ENCODE measurements at places on chromosomes 7 and 10. TPM values are rescaled to one million over a fixed set of nuclear protein-coding genes. Genes with fewer than 3 reads are reported as not detected.

GRID2IP gene
- 1.5 TPM for total RNA-seq

TACC2 gene
- 35.9 TPM for total RNA-seq

CHCHD1 gene
- total RNA-seq: 41.1 TPM

CYP2C19 gene
- total RNA-seq: 0.35 TPM

SPDYE9 gene
- not detected for total RNA-seq

ZNF365 gene
- total RNA-seq: 0.35 TPM

DNA sequence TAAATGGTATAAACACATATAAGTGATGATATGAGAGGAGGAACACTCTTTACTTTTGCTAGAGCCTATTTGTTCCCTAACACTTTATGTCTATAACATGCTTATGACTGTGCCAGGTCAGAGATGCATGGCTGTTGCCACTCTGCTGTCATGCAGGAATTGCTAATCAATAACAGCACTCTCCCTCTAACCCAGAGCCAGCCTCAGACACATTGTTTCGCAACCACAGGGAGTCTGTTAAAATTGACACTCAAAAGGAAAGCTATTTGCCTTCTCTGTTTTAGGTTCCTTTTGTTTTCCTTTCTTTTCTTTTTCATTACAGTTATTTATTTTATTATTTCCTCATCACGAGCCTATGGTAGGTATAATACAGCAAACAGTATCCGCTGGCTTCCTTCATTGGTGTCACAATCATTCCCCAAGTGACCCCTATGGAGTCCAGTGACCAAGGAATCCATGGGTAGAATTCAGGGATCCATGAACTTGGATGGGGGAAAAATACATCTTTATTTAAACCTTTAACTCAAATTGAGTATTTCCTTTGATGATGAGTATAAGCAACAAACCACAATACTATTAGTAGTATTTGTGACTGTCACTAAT, 6.8 kb downstream of the PON2 start:
- no peak overlapping the region for H3K27ac ChIP-seq
- no peaks in the 10 kb centered on the region for H3K36me3 ChIP-seq
- H3K4me1 ChIP-seq: peaks cover 40% of the 10 kb centered on the region
- no peak overlapping the region for H3K4me3 ChIP-seq

DNA sequence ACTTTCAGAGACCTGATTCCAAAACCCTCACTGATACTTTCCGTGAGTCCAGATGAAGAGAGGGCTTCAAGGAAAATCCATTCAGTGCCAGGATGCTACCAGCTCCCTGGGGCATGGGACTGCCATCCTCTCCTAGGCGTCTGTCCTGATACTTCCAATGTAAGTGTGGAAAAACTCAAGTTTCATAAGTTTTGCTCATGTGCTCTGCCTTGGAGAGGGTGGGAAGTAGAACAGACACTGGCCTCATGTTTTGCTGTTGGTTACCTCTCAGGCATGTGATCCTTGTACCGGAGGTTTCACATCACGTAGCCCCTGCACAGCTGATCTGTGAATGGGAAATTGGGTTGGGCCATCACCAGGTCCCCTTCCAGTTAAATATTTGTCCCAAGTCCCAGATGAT, 517.1 kb downstream of the RPS24 start:
- no peaks in the 10 kb centered on the region for H3K27me3 ChIP-seq
- DNase-seq: no peak
- no peaks in the 10 kb centered on the region for H3K36me3 ChIP-seq
- H3K27ac ChIP-seq: no peak overlapping the region
- H3K4me1 ChIP-seq: peaks cover 28% of the 10 kb centered on the region
- H3K4me3 ChIP-seq: 0 out of 2 replicates have a peak overlapping the region, but pooled peaks have one; percentile 15

DNA sequence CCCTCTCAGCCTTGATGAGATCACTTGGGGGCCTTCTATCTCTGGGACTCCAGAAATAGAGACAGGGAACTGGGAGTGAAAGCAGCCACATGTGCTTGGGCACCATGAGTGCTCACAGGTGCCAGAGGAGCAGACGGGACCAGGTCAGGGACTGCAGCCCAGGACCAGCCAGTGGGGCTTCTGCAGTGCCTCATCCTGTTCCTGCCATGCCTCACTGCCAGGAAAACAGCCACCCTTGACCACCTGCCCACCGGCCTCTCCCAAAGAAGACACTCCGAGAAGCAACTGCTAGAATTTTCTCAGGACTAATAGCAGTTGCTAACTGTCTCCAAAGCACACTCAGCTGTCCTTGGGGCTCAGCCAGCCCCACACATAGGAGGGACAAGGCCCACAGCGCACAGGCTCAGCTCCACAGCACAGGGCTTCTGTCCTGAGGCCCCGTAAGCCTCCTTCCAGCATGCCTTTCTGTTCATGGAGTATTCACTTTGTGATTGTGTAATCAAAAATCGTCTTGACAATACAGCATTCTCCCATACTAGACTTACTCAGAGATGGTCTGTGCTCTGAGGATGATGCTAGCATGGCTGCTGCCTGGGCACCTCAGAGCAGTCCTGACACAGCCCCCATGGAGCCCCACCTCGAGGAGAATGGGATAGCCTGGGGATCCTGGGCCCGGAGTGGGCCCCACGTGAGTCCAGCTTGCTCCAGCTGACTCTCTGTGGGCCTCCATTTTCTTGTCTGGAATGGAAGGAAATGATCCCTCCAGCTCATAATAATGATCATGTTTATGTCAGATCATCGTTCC, 115.7 kb upstream of the RET start:
- H3K27ac ChIP-seq: no peak overlapping the region
- H3K27me3 ChIP-seq: no peaks in the 10 kb centered on the region
- H3K4me1 ChIP-seq: no peaks in the 10 kb centered on the region
- H3K36me3 ChIP-seq: no peaks in the 10 kb centered on the region

- no peak overlapping the region for H3K4me3 ChIP-seq
- no peaks in the 10 kb centered on the region for H3K4me1 ChIP-seq
- no peak for DNase-seq
These were observed 45.5 kb upstream of the ANAPC16 start for GRCh38 chr10:72170263-72170662.

DNA sequence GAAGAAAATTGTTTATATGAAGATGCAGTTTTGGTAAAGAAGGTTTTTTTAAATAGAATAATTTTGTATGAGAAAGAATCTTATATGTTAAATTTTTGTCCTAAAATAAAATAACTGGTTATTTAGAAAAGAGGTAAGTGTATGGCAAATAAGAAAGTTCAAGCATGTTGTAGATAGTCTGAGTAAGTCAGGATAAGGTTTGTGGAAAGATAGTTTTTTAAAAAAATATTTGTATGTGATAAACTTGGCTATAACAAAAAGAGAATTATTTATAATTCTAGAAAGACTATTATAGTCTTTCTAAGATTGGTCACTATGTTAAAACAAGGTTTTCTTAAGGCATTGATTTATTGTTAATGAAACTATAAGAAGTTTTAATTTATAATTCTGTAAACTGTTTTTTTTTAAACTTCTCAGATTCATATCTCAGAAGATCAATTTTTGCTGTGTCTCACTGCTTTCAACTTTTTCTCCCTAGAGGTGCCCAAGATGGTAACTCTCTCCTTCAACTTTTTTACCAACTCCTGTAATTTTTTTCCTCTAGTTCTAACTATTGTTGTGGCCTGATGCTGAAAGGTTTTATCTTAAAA, 698.6 kb downstream of the CCSER2 start:
- no peaks in the 10 kb centered on the region for H3K27me3 ChIP-seq
- no peak overlapping the region for H3K27ac ChIP-seq
- H3K36me3 ChIP-seq: peaks cover 5% of the 10 kb centered on the region

GRCh38 chr7:37769291-37769690, 79.1 kb upstream of the NME8 start:
- no peak for DNase-seq
- H3K36me3 ChIP-seq: peaks cover 2% of the 10 kb centered on the region
- no peaks in the 10 kb centered on the region for H3K27me3 ChIP-seq

DNA sequence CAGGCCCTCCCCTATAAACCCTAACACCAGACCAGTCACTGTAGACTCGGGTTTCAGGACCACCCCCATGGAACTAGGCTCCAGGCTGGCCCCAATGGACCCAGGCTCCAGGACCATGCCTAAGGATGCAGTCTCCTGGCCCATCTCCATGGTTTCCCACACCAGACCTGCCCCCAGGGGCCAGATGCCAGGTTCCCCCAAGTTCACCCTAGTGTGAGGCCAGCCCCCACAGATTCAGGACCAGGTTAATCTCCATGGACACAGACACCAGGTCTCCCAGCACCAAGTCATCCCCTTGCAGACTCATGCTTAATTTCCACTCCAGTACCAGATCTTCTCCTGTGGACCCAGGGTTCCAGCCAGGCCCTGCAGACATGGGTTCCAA, 103.8 kb upstream of the LANCL2 start:
- DNase-seq: no peak
- peaks cover 5% of the 10 kb centered on the region for H3K27me3 ChIP-seq
- H3K27ac ChIP-seq: no peak overlapping the region
- no peak overlapping the region for H3K4me3 ChIP-seq
- H3K4me1 ChIP-seq: no peaks in the 10 kb centered on the region

- no peak overlapping the region for H3K27ac ChIP-seq
- no peak for DNase-seq
- no peak overlapping the region for H3K4me3 ChIP-seq
- H3K27me3 ChIP-seq: no peaks in the 10 kb centered on the region
- peaks cover 9% of the 10 kb centered on the region for H3K4me1 ChIP-seq
These were observed 33.9 kb upstream of the MKX start for GRCh38 chr10:27779462-27780015.

DNA sequence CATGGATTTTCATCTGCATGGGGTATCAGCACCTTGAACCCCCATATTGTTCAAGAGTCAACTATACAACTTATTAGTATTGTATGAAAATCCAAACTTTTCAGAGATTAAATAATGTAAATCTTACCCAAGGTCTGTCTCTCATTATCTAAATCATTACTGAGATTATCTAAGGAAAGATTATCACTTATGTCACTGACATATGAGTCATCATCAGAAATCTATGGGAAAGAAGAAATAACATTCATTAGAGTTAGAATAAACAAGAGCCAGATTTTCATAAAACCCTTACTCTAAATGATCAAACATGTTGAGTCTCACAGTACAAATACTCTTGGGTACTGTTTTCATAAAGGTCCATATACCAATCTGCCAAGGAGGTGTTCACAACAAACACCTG, 83.3 kb upstream of the GSDME start:
- H3K4me1 ChIP-seq: no peaks in the 10 kb centered on the region
- no peaks in the 10 kb centered on the region for H3K36me3 ChIP-seq
- H3K27ac ChIP-seq: no peak overlapping the region
- no peak overlapping the region for H3K4me3 ChIP-seq
- DNase-seq: no peak

GRCh38 chr7:111682588-111683340, 120.5 kb upstream of the IMMP2L start:
- no peaks in the 10 kb centered on the region for H3K36me3 ChIP-seq
- no peaks in the 10 kb centered on the region for H3K27me3 ChIP-seq
- no peak overlapping the region for H3K27ac ChIP-seq
- no peaks in the 10 kb centered on the region for H3K4me1 ChIP-seq
- DNase-seq: no peak

DNA sequence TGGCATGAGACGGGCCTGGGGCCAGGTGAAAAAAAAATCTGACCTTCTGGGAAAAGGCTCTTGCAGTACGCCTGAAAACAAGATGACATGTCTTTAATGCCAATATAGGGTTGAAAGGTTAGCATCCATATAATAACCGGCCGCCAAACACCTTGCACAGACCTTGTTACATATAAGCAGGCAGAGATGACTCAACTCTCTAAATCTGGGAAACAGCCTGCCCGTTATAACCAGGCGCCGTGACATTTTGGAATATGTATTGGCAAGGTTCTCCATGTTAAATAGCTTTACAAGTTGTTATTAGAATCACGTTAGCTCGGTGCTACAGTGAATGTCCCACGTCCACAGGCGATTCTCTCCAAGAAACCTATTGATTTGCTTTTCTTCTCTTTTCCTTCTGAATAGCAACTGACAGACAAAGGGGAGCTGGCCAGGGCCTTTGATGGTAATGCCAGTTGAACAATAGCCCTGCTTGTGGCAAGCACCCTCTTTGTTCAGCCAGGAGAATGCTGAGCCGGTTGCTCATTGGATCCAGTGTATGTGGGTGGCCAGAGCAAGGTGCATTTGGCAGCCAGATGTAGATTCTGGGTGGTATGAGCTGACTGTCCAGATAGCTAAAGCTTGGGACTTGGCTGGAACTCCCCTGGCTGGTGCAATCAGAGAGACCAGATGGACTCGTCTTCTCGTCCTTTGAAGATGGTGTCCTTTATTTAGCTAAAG, 80.1 kb upstream of the AUTS2 start:
- peak overlapping the region; percentile 0 for H3K4me3 ChIP-seq
- peaks cover 27% of the 10 kb centered on the region for H3K4me1 ChIP-seq
- no peaks in the 10 kb centered on the region for H3K36me3 ChIP-seq
- H3K27me3 ChIP-seq: no peaks in the 10 kb centered on the region
- peak overlapping the region; percentile 64 for H3K27ac ChIP-seq

DNA sequence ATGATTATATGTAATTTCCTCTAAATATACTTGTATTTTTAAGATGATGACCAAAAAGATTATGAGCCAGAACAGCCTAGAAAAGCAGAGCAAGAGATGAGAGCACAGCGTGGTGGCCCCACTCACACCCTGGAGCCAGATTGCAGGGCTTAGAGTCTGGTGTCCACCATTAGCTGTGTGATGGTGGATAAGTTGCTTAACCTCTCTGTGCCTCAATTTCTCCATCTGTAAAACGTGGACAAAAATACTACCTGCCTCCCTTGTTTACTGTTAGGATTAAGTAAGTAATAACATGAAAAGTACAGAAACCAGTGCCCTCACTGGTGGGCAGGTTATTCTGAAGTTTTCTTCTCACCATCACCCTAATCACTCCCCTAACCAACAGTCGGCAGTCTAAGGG, 212.3 kb downstream of the COBL start:
- H3K27ac ChIP-seq: no peak overlapping the region
- no peaks in the 10 kb centered on the region for H3K36me3 ChIP-seq

- DNase-seq: no peak
- H3K36me3 ChIP-seq: no peaks in the 10 kb centered on the region
- H3K4me3 ChIP-seq: no peak overlapping the region
These were observed 19.2 kb downstream of the TECPR1 start for GRCh38 chr7:98232799-98233198.

GRCh38 chr7:26616235-26616634, 248.2 kb downstream of the SKAP2 start:
- H3K27me3 ChIP-seq: no peaks in the 10 kb centered on the region
- no peak for DNase-seq
- H3K36me3 ChIP-seq: no peaks in the 10 kb centered on the region
- H3K4me3 ChIP-seq: no peak overlapping the region

DNA sequence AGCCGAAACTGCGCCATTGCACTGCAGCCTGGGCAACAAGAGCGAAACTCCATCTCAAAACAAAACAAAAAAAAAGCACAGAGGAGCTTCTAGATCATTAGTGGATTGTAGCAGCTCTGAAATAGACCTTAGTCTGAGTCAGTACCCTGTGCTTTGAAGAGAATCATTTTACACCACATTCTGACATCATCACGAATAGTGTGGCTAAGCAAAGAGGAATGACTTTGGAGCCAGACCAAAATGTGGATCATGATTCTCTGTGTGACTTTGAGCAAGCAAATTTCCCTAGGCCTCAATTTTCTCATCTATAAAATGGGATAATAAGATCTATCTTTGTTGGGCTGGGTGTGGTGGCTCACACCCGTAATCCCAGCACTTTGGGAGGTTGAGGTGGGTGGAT, 618.9 kb downstream of the CALN1 start:
- H3K36me3 ChIP-seq: no peaks in the 10 kb centered on the region
- H3K4me3 ChIP-seq: no peak overlapping the region
- H3K27me3 ChIP-seq: no peaks in the 10 kb centered on the region
- H3K27ac ChIP-seq: no peak overlapping the region
- no peak for DNase-seq
- no peaks in the 10 kb centered on the region for H3K4me1 ChIP-seq
